ENCODE measurements at places on chromosomes 6 and 20. TPM values are rescaled to one million over a fixed set of nuclear protein-coding genes. Genes with fewer than 3 reads are reported as not detected.

The PTCRA gene
- total RNA-seq, result 0.31 TPM

The TRDN gene
- total RNA-seq, result 0.19 TPM

The SLC22A7 gene
- total RNA-seq, result 212 TPM

The TMEM74B gene
- total RNA-seq, result 1.4 TPM

The ZSCAN31 gene
- 5.0 TPM for total RNA-seq

The DZANK1 gene
- 0.25 TPM for total RNA-seq

The BPIFB4 gene
- total RNA-seq, result not detected

DNA sequence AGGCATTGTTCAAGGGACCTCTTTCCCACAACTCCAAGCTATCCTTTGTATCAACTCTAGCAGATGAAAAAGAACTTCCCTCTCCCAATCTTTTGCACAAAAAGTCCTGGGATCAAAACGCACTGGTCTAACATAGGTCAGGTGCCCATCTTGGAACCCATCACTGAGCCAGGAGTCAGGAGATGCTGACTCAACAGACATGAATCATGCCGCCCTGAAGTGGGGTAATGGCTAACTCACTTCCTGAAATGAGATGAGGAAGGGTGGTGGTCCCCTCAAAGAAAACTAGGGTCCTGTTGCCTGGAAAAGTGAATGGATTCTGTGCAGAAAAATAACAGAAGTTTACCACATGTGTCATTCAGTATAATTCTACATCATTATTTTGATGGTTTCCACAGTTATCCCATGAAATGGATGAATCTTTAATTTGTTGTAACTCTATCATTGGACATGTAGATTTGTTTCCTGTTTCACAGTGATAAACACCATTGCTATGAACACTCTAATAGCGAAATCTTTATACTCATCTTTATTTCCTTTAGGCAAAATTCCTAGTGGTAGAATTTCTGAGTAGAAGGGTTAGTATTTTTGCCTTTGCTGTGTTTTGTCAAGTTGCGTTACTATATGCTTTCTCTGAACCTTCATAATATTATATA, 151.3 kb downstream of the SLC16A10 start:
- H3K4me1 ChIP-seq, result no peaks in the 10 kb centered on the region
- H3K4me3 ChIP-seq, result no peak overlapping the region
- no peaks in the 10 kb centered on the region for H3K36me3 ChIP-seq
- no peaks in the 10 kb centered on the region for H3K27me3 ChIP-seq

DNA sequence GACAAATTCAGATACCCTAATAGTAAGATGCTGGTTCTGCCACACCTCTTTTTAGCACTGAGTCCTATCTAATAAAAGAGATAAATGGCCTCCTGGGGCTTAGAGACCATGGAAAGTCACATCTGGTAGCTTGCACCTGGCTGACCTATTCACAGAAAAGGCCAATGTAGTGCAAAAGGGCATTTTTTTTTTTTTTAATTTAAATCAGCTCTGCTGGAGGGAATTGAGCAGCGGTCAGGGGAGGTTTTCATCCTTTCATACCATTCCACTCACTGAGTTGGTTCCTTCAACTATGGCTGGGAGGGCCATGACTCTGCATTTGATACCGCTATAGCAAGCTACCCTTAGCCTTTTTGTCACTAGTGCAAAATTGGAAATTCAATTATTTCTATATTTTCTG, 20.1 kb upstream of the HS3ST5 start:
- H3K36me3 ChIP-seq, result no peaks in the 10 kb centered on the region
- H3K27me3 ChIP-seq, result no peaks in the 10 kb centered on the region
- no peak overlapping the region for H3K4me3 ChIP-seq

- no peak for DNase-seq
- no peak overlapping the region for H3K4me3 ChIP-seq
- H3K27me3 ChIP-seq, result no peaks in the 10 kb centered on the region
- H3K4me1 ChIP-seq, result no peaks in the 10 kb centered on the region
- H3K36me3 ChIP-seq, result no peaks in the 10 kb centered on the region
Observed at GRCh38 chr20:50230871-50231560, 40.4 kb downstream of the CEBPB start.

- no peak for DNase-seq
- no peaks in the 10 kb centered on the region for H3K36me3 ChIP-seq
- H3K4me3 ChIP-seq, result no peak overlapping the region
Observed at GRCh38 chr20:56465997-56466396, 2.4 kb upstream of the RTF2 start.

GRCh38 chr20:40207655-40208054, 481.4 kb downstream of the MAFB start:
- no peaks in the 10 kb centered on the region for H3K36me3 ChIP-seq
- H3K4me1 ChIP-seq, result no peaks in the 10 kb centered on the region
- H3K27ac ChIP-seq, result no peak overlapping the region

- no peaks in the 10 kb centered on the region for H3K27me3 ChIP-seq
- DNase-seq, result no peak
- H3K4me1 ChIP-seq, result no peaks in the 10 kb centered on the region
- H3K4me3 ChIP-seq, result no peak overlapping the region
- no peak overlapping the region for H3K27ac ChIP-seq
Observed at GRCh38 chr20:38840053-38840893, 34.8 kb downstream of the PPP1R16B start.

- no peaks in the 10 kb centered on the region for H3K27me3 ChIP-seq
- no peak overlapping the region for H3K4me3 ChIP-seq
- no peaks in the 10 kb centered on the region for H3K36me3 ChIP-seq
- no peaks in the 10 kb centered on the region for H3K4me1 ChIP-seq
- DNase-seq, result no peak
- H3K27ac ChIP-seq, result no peak overlapping the region
Observed at GRCh38 chr6:155050311-155050710, 55.2 kb downstream of the TIAM2 start.

GRCh38 chr20:52777171-52777570, 195.0 kb upstream of the TSHZ2 start:
- no peak overlapping the region for H3K4me3 ChIP-seq
- H3K36me3 ChIP-seq, result no peaks in the 10 kb centered on the region
- no peaks in the 10 kb centered on the region for H3K4me1 ChIP-seq
- H3K27me3 ChIP-seq, result no peaks in the 10 kb centered on the region

- no peak overlapping the region for H3K4me3 ChIP-seq
- no peaks in the 10 kb centered on the region for H3K4me1 ChIP-seq
- H3K27me3 ChIP-seq, result no peaks in the 10 kb centered on the region
- no peaks in the 10 kb centered on the region for H3K36me3 ChIP-seq
- H3K27ac ChIP-seq, result no peak overlapping the region
- no peak for DNase-seq
Observed at GRCh38 chr6:114049367-114049966, 78.5 kb upstream of the HDAC2 start.
